Mononuclear cell (primary cell): ENCODE measurements at places on chromosomes 4 and X. TPM values are rescaled to one million over a fixed set of nuclear protein-coding genes. Genes with fewer than 3 reads are reported as not detected.

Gene BEX5
- total RNA-seq, result 6.8 TPM

Gene HNRNPD
- 86.4 TPM for total RNA-seq

Gene SOWAHB
- not detected for total RNA-seq

Gene MAB21L2
- total RNA-seq, result not detected

Gene TEC
- total RNA-seq, result 7.2 TPM

Gene COMMD8
- total RNA-seq, result 10.1 TPM

Gene KLB
- under 0.01 TPM for total RNA-seq

Gene ITIH6
- not detected for total RNA-seq

Gene NMU
- not detected for total RNA-seq

Gene SCML1
- 35.2 TPM for total RNA-seq

Gene INTU
- total RNA-seq, result 0.10 TPM

Gene TIGD4
- under 0.01 TPM for total RNA-seq

Gene WAS
- 64.3 TPM for total RNA-seq

Gene GABRQ
- total RNA-seq, result under 0.01 TPM

Gene GYPE
- total RNA-seq, result 0.10 TPM

Gene PRDM8
- 4.8 TPM for total RNA-seq

Gene TCEAL9
- total RNA-seq, result 2.5 TPM

Gene HS3ST1
- 0.10 TPM for total RNA-seq

Gene RTL3
- not detected for total RNA-seq

Gene RNF4
- total RNA-seq, result 126 TPM
